ENCODE measurements at places on chromosomes 7 and 10. TPM values are rescaled to one million over a fixed set of nuclear protein-coding genes. Genes with fewer than 3 reads are reported as not detected.

DNA sequence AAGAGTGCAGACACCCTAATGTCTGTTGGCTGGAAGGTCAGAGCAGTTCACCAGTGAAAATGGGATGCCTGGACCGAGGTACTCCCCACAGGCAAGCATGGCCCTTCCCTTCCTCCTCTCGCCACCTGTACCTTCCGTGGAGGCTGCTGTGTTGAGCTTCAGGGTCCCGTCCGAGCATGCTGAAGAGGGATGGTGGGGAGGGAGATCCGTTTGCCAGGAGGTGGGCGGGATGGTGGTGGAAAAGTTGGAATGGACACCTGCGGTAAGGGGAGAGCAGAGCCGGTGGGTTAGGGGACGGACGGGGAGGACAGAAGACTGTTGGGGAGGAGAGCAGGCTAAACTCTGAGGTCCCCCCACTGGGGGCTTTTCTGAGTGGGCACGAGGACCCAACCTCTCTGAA lies 15.9 kb upstream of the ZNF777 start:
- no peak for DNase-seq

GRCh38 chr7:918441-919113 lies 35.9 kb downstream of the ADAP1 start:
- DNase-seq = no peak

DNA sequence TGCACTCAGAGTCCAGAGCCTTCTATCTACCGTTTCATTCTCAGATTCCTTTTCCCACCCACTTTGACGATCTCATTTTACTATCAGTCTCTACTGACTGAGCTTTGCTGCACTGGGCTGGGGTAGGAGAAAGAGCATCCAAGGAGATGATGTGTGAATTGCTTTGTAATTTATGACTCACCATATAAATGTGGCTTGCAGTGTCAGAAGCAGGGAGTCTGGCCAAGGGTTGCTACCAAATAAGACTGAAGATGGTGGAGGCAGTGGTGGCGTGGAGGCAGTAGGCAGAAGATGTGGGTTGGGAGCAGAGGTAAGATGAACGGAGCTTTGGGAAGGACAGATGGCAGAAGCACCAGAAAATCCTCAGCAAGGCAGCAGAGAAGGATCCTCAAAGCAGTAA lies 73.3 kb upstream of the AGK start:
- DNase-seq = no peak

DNA sequence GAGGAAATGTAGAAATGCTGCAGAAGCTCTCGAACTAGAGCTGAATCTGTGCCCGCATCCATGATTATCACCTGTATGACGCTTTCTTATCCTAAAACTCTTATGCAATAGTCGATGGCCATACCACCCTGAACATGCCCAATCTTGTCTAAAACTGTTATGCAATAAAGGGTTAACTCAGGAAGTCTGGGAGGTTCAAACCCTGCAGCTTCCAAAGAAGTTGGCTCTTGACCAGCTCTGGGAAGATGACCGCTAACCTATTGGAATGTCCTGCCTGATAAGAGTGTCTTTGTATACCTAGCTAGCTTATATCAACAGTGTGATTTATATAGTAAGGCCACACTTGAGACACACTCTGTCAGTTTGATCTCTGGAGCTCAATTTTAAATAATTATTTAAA lies 3.4 kb upstream of the C10orf88 start:
- no peak for DNase-seq

- DNase-seq = no peak
Observed at GRCh38 chr7:18495412-18496340, at the start of gene HDAC9. HDAC9 (plus strand) TSS chr7:18495749; CDS start chr7:18496303, 554 bp downstream.

DNA sequence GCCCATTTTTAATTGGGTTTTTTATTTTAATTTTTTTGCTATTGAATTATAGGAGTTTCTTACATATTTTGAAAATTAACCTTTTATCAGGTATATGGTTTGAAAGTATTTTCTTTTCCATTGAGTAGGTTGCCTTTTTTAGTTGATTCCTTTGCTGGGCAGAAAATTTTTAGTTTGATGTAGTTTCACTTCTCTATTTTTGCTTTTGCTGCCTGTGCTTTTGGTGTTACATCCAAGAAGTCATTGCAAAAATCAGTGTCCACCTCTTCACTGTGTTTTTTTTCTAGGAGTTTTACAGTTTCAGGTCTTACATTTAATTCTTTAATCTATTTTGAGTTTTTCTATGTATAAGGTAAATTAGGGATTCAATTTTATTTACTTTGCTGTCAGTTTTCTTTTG lies 129.8 kb upstream of the FERD3L start:
- no peak for DNase-seq

GRCh38 chr7:93958216-93958615 lies 36.7 kb downstream of the GNG11 start:
- no peak for DNase-seq

GRCh38 chr7:108972004-108972403 lies 402.3 kb downstream of the DNAJB9 start:
- DNase-seq = no peak

- DNase-seq = no peak
Observed at GRCh38 chr10:78405231-78405630, 371.6 kb downstream of the RPS24 start.

GRCh38 chr7:127177156-127177555 lies 75.6 kb downstream of the GRM8 start:
- no peak for DNase-seq

GRCh38 chr10:26857991-26858706 lies 2.6 kb downstream of the ABI1 start:
- DNase-seq = peak; percentile 24

DNA sequence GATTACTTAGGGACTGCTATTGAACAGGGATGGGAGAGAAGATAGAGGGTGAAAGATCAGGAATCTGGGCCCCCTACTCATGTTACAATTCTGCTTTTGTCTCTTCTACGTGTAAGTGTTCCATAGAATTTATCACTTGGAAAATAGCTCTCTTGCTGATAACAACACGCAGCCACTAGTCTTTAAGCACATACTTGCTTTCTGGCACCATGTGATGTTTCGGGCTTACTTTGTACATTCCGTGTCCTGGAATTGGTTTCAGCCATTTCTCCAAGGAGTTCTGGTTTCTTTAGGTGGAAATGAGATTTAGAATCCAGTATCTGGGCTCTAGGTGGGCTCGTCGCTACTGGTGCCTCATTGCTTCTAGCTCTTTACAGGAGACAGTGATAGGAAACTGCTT lies 59.7 kb downstream of the TFAM start:
- DNase-seq = no peak

DNA sequence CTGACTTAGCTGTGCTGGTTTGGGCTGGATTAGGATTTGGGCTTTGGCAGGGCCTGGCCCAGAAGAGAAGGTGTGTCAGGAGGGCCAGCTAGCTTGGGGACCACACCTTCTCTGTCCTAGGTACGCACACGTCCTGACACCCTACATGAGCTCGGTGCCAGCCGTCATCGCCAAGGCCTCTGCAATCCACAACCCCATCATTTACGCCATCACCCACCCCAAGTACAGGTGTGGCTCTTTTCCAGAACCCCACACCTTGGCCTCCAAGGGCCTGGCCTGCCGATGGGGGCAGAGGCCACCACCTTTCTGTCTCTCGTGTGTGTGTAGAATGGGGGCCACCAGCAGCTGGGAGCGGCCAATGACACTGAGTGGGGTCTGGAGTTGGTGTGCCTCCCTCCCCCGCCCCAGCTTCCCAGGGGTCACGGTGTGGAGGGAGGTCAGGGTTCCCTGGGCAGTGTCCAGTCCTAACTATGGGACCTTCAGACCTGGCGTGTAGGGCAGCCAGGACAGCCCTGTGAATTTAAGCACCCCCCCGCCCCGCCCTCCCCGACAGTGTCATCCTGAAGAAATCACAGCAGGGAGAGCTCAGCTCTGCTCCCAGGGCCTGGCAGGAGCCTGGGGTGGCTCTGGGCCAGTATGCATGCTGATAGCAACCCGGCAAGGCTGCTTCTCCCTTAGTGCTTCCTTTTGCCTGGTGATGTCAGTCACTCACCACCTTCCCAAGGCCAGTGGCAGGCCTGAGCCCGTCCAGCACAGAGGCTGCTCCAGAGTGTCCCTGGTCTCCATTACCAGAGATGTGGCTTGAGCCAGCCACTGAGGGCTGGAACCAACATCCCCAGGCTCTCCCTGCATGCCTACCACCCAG lies 6.9 kb upstream of the LDB3 start:
- DNase-seq = no peak

DNA sequence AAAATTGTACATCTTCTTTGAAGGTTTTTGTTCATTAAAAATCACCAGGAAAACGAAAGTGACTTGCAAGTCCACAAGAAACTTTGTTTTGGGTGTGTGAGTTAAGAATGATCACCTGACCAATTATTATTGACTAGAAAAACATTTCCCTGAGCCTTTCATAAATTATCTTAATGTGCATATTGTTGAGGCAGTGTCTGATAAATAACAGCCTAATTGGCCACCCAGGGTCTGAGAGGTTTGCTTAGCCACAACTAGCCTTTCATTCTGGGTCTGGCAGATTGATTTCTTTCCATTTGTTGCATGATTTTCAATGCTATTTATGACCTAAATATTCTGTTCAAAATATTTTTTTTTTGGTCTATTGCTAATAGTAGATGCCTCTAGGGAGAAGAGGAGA lies 152.8 kb downstream of the AUTS2 start:
- no peak for DNase-seq

GRCh38 chr10:56240471-56240870 lies 120.6 kb downstream of the ZWINT start:
- no peak for DNase-seq

GRCh38 chr10:3031490-3031889 lies 35.9 kb upstream of the PFKP start:
- no peak for DNase-seq

- DNase-seq = no peak
Observed at GRCh38 chr7:7292085-7292484, 109.7 kb downstream of the C1GALT1 start.

- no peak for DNase-seq
Observed at GRCh38 chr7:38656968-38657367, 25.8 kb upstream of the AMPH start.

DNA sequence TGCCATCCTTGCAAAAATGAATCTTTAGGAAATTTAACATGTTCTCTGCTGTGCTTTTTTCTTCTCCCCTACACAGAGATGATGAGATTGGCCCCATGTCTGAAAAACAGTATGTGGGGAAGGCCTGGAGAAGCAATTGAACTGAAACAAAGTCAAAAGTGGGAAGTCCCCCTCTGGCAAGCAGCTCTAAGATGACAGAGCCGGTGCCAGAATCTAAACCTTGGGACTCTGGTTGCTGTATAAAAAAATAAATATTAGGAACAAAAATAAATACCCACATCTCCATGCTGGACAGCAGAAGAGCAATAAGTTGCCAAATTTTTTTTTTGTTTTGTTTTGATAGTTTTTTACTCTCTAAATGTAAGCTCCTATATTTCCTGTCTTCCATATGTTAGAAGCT lies 51.8 kb upstream of the TRIL start:
- no peak for DNase-seq

PRF1 gene
- 3.2 TPM for polyA plus RNA-seq

MYH16 gene
- polyA plus RNA-seq = 0.09 TPM

AOC1 gene
- not detected for polyA plus RNA-seq

CPED1 gene
- 210 TPM for polyA plus RNA-seq

INPP5A gene
- polyA plus RNA-seq = 6.9 TPM

CLDN3 gene
- not detected for polyA plus RNA-seq

TET1 gene
- 5.9 TPM for polyA plus RNA-seq

SPDYE11 gene
- not detected for polyA plus RNA-seq

DNAJC30 gene
- 9.2 TPM for polyA plus RNA-seq

PRKAR2B gene
- 86.2 TPM for polyA plus RNA-seq

GBX1 gene
- polyA plus RNA-seq = not detected

FFAR4 gene
- not detected for polyA plus RNA-seq

All from K562 (cell line).